ENCODE measurements at places on chromosomes 7 and 10.

DNA sequence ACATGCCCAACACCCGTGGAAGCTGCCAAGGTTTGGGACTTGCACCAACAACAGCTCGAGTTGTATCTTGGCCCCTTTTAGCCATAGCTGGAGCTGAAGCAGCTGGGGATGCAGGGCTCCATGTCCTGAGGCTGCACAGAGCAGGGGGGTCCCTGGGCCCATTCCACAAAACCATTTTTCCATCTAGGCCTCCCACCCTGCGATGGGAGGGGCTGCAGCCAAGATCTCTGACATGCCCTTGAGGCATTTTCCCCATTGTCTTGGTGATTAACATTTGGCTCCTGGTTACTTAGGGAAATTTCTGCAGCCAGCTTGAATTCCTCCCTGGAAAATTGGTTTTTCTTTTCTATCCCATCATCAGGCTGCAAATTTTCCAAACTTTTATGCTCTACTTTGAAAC, 637.8 kb upstream of the VSTM2A start:
- DNase-seq: no peak

GRCh38 chr7:103009466-103010185, 65.0 kb downstream of the FBXL13 start:
- DNase-seq: no peak

DNA sequence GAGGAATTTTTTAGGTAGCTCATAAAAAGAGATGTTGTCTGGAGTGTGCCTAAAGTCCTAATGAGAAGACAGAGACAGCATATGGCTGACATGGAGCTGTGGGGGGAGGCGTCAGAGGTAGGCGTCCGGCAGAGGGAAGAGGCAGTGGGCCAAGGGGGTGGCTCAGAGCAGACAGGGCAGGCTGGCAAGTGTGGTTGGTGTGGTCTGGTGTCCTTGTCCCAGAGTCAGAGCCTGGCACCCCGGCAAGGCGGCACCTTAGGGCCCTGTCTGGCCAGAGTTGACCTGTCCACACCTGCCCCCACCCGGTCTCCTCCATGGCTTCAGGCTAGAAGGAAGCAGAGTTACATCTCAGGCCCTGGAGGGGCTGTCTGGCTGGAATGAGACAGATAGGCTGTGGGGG, 220.3 kb upstream of the ZNF32 start:
- DNase-seq: no peak

DNA sequence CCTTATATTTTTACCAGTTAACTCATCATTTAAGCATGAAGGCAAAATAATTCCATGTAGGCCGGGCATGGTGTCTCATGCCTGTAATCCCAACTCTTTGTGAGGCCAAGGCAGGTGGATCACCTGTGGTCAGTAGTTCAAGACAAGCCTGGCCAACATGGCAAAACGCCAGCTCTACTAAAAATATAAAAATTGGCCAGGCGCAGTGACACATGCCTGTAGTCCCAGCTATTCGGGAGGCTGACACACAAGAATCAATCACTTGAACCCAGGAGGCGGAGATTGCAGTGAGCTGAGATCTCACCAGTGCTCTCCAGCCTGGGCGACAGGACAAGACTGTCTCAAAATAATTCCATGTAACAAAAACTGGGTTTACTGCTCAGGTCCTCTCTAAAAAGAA, 18.3 kb downstream of the HNRNPA2B1 start:
- DNase-seq: no peak

DNA sequence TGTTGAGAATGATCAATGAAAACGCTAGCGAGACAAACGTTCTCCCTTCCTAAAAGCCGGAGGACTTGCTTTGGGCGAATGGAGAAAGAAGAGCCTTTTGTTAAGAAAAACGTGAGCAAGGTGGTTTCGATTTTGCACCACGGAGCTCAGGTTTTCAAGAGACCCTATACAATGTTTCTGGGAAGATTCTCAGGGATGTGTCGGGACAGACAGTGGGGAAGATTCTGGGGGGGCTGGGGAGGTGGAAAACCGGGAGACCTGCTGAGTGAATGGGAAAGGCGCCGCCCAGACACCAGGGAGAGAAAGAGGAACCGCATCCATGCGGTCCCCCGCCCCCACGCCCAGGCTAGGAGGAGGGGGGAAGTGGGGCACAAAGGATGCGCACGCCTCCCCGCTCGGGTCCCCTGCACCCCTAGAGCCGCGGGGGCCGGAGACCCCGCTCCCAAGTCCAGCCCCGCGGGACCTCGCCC, 745 bp downstream of the YWHAG start:
- peak; percentile 66 for DNase-seq

DNA sequence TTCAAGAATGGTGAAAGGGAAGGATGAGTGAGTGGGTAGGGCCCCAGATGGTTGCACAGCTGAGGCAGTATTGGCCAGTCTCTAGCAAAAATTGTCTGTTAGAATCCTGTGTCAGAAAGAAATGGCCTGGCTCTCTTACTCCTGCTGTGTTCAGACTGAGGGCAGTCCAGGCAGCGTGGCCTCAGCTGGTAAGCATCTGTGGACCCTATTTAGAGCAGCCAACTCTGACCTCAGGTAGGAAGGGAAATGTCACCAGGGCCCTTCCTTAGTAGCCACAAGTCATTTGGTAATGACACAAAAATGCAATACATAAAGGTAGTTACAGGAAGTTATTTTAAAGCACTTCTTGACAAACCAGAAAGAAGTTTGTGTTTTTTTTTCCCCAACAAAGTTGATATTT, 1194.7 kb downstream of the CNTNAP2 start:
- no peak for DNase-seq

GRCh38 chr7:129949292-129950133, 3.2 kb downstream of the UBE2H start:
- DNase-seq: no peak

DNA sequence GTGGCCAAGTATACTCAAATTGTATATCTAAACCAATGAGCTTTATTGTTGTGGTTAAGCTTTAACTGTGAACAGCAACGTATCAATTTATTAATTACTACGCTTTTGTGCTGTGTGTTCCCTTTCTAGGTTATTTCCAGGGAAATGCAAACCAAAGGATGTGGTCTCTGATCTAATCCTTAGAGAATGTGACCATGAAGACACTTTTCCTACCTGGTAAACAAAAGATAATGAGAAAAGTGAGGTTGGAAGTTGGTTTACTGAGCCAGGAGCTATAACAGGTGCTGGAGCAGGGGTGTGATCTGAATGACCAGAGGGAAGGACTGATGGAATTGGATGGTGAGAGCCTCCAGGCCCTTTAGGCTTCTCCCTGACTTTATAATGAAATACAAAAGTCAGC, 25.4 kb upstream of the CALU start:
- DNase-seq: no peak

GRCh38 chr7:137386966-137387365, 43.4 kb upstream of the PTN start:
- no peak for DNase-seq

DNA sequence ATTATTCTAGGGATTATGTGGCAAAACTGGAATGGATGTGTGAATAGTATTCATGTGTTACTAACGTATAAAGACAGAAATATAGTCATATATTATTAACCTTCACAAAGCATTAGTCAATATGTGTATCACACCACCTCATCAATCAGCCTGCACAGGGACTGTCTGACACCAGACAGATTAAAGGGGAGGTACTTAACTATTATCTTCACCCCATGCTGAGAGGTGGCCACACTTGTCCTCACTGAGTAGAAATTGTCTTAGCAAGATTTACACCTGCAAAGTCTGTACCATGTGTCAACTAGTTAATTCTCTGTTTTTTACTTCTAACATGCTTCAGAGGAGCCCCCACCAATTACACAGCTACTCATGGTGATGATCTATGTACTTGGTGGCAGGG, 146.3 kb upstream of the LRGUK start:
- no peak for DNase-seq

GRCh38 chr7:113456533-113456932, 338.2 kb upstream of the SMIM30 start:
- no peak for DNase-seq

DNA sequence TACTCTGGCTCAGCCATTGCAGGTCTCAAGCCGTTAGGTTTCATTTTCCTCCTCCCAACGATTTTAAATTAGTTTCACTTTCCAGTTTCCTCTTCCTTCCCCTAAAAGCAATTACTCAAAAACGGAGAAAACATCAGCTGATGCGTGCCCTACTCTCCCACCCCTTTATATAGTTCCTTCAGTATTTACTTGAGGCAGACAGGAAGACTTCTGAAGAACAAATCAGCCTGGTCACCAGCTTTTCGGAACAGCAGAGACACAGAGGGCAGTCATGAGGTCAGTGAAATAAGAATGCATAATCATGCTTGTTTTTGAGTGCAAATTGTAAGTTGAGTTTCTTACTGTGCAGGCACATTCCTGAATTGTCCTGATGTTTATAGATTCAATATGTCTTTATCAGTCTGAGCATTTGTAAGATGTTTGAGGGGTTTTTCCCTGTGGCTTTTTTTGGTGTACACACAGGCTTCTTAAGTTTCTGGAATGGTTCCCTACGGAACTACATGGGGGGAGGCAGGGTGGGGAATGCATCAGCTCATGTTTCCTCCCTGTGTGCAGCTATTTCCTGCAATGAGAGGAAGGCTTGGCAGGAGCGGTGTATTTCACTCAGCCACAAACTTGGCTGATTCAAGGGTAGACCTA, at the start of gene IFIT3:
Gene IFIT3 (plus strand): TSS at position 195 of the 639 bp plus-strand sequence. CDS start 77 bp downstream, at position 272.
- DNase-seq: no peak

DNA sequence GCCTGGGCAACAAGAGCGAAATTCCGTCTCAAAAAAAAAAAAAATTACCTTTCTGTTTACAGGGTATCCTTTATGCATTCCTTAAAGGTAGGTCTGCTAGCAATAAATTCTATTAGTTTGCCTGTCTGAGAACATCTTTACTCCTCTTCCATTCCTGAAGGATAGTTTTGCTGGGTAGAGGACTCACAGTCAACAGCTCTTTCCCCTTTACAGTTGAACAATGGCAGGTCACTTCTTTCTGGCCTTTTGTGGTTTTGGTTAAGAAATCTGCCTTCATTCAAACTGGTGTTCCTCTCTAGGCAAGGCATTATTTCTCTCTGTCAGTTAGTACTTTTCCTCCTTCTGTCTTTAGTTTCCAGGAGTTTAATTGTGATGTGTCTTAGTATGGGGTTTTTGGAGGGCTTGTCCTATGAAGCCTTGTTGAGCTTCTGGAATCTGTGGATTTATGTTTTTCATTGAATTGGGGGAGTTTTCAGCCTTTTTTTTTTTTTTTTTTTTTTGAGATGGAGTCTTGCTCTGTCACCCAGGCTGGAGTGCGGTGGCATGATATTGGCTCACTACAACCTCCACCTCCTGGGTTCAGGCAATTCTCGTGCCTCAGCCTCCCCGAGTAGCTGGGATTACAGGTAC, 4.8 kb upstream of the DNAAF5 start:
- DNase-seq: no peak

DNA sequence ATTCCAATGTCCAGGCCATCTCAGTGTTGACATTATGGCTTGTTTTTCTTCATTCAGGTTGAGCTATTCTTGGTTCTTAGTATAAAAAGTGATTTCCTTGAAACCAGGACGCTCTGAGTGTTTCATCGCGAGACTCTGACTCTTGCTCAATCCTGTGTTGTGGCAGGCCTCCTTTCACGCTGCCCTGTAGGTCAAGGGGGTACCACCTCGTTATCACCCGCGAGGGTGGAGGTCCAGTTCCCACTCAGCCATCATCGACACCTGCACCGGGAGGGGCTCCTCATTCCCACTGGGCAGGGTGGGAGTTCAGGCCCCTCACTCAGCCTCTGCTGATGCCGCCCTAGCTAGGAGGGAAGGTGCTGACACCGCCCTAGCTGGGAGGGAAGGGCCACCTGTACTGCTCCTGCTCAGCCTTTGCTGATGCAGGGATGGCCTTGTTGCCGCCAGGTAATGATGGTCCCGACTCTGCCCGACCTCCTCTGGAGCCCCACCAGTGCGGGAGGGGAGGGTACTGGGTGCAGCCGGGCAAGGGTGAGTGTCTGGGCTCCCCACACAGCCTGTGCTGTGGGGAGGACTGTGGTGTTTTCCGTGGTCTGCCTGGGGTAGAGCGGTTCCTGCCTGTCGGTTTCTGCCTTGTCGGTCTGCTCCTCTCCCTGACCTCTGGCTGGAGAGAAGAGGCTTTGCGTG, 16.4 kb downstream of the IQCE start:
- DNase-seq: no peak

GRCh38 chr7:76142861-76143260, 58.8 kb upstream of the SRRM3 start:
- no peak for DNase-seq

- DNase-seq: no peak
Measured at GRCh38 chr10:126204320-126204719, 184.0 kb downstream of the ADAM12 start.

- no peak for DNase-seq
Measured at GRCh38 chr7:48009257-48009656, 19.6 kb downstream of the SUN3 start.

DNA sequence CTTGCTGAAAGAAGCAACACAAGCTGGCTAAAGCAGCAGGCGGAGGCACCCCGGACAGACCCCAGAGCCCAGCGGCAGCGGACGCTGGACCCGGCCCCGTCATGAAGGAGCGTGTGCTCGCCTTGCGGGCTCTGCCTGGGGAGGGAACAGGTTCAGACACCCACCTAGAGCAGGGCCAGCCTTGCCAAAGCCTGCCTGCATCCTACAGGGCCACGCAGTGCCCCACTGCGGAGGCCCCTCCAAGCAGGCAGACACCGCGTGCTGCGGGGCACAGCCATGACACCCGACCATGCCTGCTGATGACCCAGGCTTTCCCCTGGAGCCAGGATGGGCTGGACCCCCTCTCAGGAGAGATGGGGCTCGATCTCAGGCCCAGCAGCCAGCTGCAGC, 91.7 kb downstream of the MAD1L1 start:
- DNase-seq: no peak

DNA sequence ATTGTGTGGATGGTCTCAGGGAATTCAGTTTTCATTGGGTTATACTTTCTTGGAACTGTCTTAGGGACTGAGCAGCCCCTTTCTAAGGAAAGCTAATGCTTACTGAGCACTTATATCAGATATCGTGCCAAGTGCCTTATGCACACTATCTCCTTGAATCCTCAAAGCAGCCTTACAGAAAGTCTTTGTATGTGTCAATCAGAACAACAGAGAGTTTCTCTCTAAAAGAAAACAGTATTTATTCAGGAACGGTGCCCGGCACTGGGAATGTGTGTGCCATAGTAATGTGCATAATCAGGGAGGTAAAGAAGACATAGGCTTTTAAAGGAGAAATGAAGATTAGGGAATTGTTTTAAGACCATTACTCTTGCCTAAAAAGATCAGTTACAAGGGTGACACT, 17.3 kb downstream of the ANTXRL start:
- no peak for DNase-seq

GRCh38 chr10:7184660-7185366, 226.0 kb downstream of the SFMBT2 start:
- DNase-seq: no peak

DNA sequence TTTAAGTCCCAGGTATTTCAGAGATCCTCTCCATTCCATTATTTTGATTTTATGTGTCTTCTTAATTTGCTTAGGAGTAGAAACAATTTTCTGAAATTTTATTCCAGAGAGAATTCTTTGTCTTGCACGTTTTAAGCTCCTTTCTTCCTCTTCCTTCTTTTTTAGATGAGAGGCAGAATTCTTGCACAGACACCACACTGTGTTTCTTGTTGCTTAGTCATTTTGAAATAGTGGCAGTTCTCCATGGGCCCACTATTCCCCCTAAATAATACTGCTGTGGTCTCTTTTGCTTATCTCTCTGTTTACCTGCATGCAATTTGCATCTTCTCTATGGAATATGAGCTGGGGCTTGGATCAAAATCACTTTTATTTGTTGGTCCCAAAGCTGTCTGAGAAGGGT, 54.3 kb upstream of the WAC start:
- DNase-seq: no peak
